ENCODE measurements at places on chromosomes 1 and 21.

GRCh38 chr1:227945891-227946623 is 1.7 kb downstream of the WNT9A start:
- peak overlapping the region; percentile 35 for H3K4me3 ChIP-seq
- H3K4me1 ChIP-seq = peaks cover 31% of the 10 kb centered on the region
- DNase-seq = peak; percentile 69
- no peaks in the 10 kb centered on the region for H3K36me3 ChIP-seq
- H3K27me3 ChIP-seq = peaks cover 18% of the 10 kb centered on the region

- H3K27me3 ChIP-seq = no peaks in the 10 kb centered on the region
- peaks cover 59% of the 10 kb centered on the region for H3K4me1 ChIP-seq
- peak overlapping the region; percentile 98 for H3K27ac ChIP-seq
- DNase-seq = no peak
- peaks cover 31% of the 10 kb centered on the region for H3K36me3 ChIP-seq
- H3K4me3 ChIP-seq = no peak overlapping the region
These were observed 7.0 kb downstream of the GPR37L1 start for GRCh38 chr1:202129453-202130296.

DNA sequence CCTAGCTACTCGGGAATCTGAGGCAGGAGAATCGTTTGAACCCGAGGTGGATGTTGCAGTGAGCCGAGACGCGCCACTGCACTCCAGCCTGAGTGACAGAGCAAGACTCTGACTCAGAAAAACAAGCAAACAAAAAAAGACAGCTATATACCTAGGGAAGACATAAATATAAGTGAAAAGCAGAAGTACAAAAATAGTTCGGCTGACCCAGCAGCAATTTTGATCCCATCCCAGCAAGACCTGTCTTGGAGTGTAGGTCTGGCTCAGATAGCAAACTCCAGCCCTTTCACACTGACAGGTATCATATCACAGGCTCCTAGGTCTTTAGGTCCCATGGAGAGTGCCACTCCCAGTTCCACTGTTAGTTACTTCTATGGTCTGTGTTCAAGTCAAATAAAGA is 14.6 kb downstream of the MTX1 start:
- no peak overlapping the region for H3K27ac ChIP-seq
- no peak for DNase-seq
- H3K4me1 ChIP-seq = peaks cover 3% of the 10 kb centered on the region

- no peaks in the 10 kb centered on the region for H3K27me3 ChIP-seq
- H3K4me1 ChIP-seq = no peaks in the 10 kb centered on the region
- H3K36me3 ChIP-seq = no peaks in the 10 kb centered on the region
- peak; percentile 37 for DNase-seq
- peak overlapping the region; percentile 57 for H3K27ac ChIP-seq
- H3K4me3 ChIP-seq = no peak overlapping the region
These were observed 320.1 kb downstream of the TGFB2 start for GRCh38 chr1:218665221-218665620.

DNA sequence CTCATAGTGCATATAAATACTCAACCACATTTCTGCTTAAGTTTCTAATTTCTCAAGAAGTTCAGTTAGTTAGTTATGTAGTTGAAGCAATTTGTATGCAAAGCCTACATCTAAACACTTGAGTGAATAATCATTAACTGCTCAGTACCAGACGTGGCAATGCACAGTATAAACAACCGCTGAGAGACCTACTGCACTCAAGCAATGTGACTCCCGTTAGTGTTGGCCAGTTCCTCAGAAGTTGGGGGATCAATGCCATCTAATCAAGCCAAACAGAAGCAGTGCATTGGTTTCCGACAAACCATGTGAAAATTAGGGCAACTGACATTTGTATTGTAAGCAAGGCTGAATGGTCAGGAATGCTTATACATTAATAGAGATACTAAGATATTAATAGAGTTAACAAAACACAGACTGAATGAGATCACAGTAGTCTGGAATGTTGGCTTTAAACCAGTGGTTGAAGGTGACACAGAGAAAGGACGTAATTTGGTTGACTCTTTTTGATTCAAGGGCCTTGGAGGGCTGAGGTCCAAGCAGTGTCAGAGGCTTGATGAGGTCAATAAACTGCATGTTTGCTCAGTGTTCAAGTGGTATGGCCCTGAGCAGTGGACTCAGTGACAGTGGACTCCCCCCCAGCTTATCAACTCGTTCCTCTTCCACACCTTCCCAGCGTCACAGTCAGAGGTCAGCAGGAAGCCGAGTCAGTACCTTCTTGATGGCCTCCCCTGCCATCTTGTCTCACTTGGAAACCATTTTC is 255.5 kb downstream of the CTH start:
- H3K27ac ChIP-seq = no peak overlapping the region
- no peaks in the 10 kb centered on the region for H3K4me1 ChIP-seq
- H3K27me3 ChIP-seq = no peaks in the 10 kb centered on the region
- H3K36me3 ChIP-seq = no peaks in the 10 kb centered on the region
- no peak for DNase-seq

DNA sequence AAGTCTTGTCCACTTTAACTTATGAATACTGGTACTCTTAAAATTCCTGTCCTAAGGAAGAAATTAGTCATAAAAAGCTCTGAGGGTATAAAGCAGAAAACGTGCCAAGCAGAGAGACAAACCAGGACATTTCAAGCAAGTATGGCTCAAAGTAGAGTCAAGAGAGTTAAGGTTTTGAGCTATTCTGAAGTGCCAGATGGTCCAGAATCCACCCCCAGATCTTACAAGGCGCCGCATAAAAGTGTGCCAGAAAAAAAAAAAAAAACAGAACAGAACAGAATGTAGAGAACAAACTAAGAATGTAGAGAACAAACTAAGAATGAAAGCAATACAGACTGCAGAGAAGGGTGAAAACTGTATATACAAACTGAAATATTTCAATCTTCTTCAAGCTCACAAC is 12.5 kb downstream of the EPS15 start:
- H3K27me3 ChIP-seq = no peaks in the 10 kb centered on the region
- H3K27ac ChIP-seq = peak overlapping the region; percentile 52
- H3K4me3 ChIP-seq = no peak overlapping the region
- no peak for DNase-seq

DNA sequence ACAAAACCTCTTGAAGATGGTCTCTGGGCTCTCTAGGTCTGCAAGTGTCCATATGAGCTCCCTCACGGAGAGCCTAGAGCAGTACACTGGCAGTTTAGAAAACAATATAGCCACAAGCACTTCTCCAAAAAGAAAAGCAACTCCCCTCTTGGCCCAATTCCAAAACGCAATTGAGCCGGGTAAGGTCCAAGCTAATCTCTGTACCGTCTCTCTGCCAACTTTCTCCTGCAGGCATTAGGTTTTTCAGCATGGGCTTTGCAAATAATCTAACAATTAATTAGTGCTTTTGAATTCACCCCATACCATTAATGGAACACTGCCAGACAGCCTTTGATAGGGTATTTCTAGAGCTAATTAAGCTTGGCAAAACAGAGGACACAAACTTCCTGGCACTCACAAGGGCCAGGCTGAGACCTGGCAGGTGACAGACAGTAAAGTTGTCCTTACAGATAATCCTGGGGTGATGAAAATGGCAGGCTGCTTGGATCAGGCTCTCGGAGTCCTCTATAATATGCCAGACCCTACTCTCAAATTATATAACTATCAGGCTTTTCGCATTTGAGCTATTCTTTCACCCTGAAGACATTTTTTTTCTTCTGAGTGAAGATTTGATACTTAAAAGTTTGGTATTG is 39.8 kb downstream of the TGFBR3 start:
- DNase-seq = peak; percentile 47
- H3K27me3 ChIP-seq = no peaks in the 10 kb centered on the region
- peak overlapping the region; percentile 73 for H3K27ac ChIP-seq
- no peaks in the 10 kb centered on the region for H3K36me3 ChIP-seq
- no peak overlapping the region for H3K4me3 ChIP-seq
- H3K4me1 ChIP-seq = peaks cover 3% of the 10 kb centered on the region

- H3K27ac ChIP-seq = no peak overlapping the region
- no peaks in the 10 kb centered on the region for H3K27me3 ChIP-seq
- no peak overlapping the region for H3K4me3 ChIP-seq
- no peaks in the 10 kb centered on the region for H3K36me3 ChIP-seq
- DNase-seq = no peak
- H3K4me1 ChIP-seq = no peaks in the 10 kb centered on the region
These were observed 65.7 kb downstream of the NENF start for GRCh38 chr1:212498283-212499040.

DNA sequence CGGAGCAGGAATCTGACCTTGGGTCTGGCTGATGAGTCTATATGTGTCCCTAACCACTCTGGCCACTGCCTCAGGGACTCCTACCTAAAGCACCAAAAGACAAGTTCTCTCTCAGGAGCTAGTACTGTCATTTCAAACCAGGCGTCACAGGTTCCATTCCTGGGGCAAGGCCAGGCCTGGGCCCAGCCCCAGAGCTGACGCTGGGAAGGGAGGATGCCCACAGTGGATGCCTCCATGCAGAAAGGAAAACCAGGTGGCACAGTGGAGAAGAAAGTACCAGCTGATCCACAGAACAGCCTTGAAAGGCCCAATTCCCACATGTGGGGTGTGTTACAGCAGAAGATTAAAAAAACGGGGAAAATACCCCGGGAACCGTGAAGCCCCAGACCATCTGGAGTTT is 77.4 kb downstream of the DMRTB1 start:
- no peak overlapping the region for H3K4me3 ChIP-seq
- H3K36me3 ChIP-seq = no peaks in the 10 kb centered on the region
- no peaks in the 10 kb centered on the region for H3K27me3 ChIP-seq
- no peaks in the 10 kb centered on the region for H3K4me1 ChIP-seq
- DNase-seq = no peak

GRCh38 chr1:164687777-164688176 is 128.8 kb downstream of the PBX1 start:
- no peak overlapping the region for H3K4me3 ChIP-seq
- H3K27ac ChIP-seq = no peak overlapping the region
- no peaks in the 10 kb centered on the region for H3K36me3 ChIP-seq
- DNase-seq = no peak
- no peaks in the 10 kb centered on the region for H3K4me1 ChIP-seq
- no peaks in the 10 kb centered on the region for H3K27me3 ChIP-seq

DNA sequence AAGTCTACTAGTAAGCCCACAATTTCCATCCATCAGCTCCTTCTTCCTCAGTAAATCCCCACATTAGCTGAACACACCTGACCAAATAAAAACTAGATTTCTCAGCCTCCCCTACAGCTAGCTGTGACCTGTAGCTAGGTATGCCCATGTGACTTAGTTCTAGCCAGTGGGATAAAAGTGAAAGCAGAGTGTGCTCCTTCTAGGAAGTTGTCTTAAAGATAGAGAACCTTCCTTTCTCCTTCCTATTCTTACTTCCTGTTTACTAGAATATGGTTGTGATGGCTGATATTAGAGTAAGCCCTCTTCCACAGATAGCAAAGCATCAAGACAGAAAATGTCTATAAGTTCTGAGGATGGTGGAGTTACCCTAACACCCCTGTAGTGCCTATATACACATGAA is 67.0 kb downstream of the PIK3R3 start:
- no peak overlapping the region for H3K27ac ChIP-seq
- H3K27me3 ChIP-seq = no peaks in the 10 kb centered on the region
- DNase-seq = no peak
- no peak overlapping the region for H3K4me3 ChIP-seq
- H3K36me3 ChIP-seq = no peaks in the 10 kb centered on the region

- no peaks in the 10 kb centered on the region for H3K27me3 ChIP-seq
- H3K4me1 ChIP-seq = no peaks in the 10 kb centered on the region
- no peak overlapping the region for H3K27ac ChIP-seq
- H3K4me3 ChIP-seq = no peak overlapping the region
- no peak for DNase-seq
These were observed 53.7 kb downstream of the PAX7 start for GRCh38 chr1:18684303-18684702.

- no peak overlapping the region for H3K4me3 ChIP-seq
- H3K27ac ChIP-seq = no peak overlapping the region
- no peaks in the 10 kb centered on the region for H3K27me3 ChIP-seq
- DNase-seq = no peak
These were observed 21.4 kb downstream of the SFPQ start for GRCh38 chr1:35171579-35171978.

- H3K36me3 ChIP-seq = no peaks in the 10 kb centered on the region
- H3K27me3 ChIP-seq = no peaks in the 10 kb centered on the region
- H3K4me3 ChIP-seq = no peak overlapping the region
- no peaks in the 10 kb centered on the region for H3K4me1 ChIP-seq
- DNase-seq = no peak
These were observed 17.0 kb upstream of the RUNX3 start for GRCh38 chr1:24946861-24947658.

GRCh38 chr1:204802401-204803175 is 68.1 kb upstream of the NFASC start:
- no peak overlapping the region for H3K27ac ChIP-seq
- no peaks in the 10 kb centered on the region for H3K36me3 ChIP-seq
- no peaks in the 10 kb centered on the region for H3K4me1 ChIP-seq
- no peak overlapping the region for H3K4me3 ChIP-seq
- DNase-seq = no peak

DNA sequence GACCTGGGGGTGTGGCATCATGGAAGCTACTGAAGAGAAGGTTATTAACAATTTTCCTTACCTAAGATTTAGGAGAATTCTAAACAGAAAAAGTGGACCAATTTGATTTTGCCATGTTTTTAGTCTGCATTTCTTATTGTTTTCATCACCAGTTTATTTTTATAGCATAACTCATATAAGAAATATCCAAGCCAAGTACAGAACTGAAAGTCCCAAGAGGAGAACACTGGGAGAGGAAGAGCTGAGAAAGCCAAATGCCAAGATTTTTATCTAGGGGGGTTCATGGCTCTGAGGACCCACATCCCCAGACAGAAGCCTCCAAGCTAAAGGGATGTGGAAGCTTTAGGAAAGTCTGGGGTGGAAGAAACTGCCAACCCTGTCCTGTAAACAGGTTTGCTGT is 109.4 kb upstream of the DUSP10 start:
- H3K4me1 ChIP-seq = no peaks in the 10 kb centered on the region
- H3K27ac ChIP-seq = no peak overlapping the region
- H3K36me3 ChIP-seq = no peaks in the 10 kb centered on the region
- no peaks in the 10 kb centered on the region for H3K27me3 ChIP-seq

GRCh38 chr1:11522400-11523235 is 43.7 kb downstream of the DISP3 start:
- H3K27me3 ChIP-seq = no peaks in the 10 kb centered on the region
- H3K27ac ChIP-seq = no peak overlapping the region
- no peaks in the 10 kb centered on the region for H3K4me1 ChIP-seq
- no peaks in the 10 kb centered on the region for H3K36me3 ChIP-seq
- DNase-seq = no peak

Measured in tibial nerve (tissue), 4 donors.